ENCODE measurements at places on chromosomes 2 and 18.

- no peak overlapping the region for H3K4me3 ChIP-seq
- no peak overlapping the region for H3K27ac ChIP-seq
- H3K36me3 ChIP-seq = peaks cover 3% of the 10 kb centered on the region
- no peaks in the 10 kb centered on the region for H3K4me1 ChIP-seq
Measured at GRCh38 chr2:74707837-74708236, 53.8 kb downstream of the SEMA4F start.

GRCh38 chr2:109736177-109736827, 57.8 kb upstream of the RGPD5 start:
- H3K27ac ChIP-seq = no peak overlapping the region
- H3K36me3 ChIP-seq = no peaks in the 10 kb centered on the region
- H3K27me3 ChIP-seq = peaks cover 18% of the 10 kb centered on the region
- DNase-seq = peak; percentile 35
- H3K4me1 ChIP-seq = no peaks in the 10 kb centered on the region

DNA sequence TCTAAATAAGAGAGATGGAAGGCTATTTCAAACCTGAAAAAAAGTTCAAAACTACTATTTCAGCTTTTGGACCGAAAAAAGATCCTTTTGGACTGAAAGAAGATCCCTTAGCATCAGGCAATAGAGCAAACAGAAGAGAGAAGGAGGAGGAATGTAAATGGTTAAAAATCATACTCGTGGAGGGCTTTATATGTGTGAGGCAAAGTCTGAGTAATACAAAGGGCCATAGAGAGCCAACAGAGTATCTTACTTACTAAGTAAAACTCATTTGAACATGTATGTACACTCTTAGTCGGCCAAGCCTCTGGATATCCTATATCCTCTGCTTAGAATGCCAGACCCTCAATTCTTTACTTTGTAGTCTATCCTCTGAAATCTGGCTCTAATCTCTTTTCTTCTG, 55.7 kb downstream of the ITSN2 start:
- no peak overlapping the region for H3K4me3 ChIP-seq
- no peaks in the 10 kb centered on the region for H3K4me1 ChIP-seq
- H3K36me3 ChIP-seq = peaks cover 34% of the 10 kb centered on the region
- H3K27me3 ChIP-seq = no peaks in the 10 kb centered on the region

GRCh38 chr2:189125195-189125594, 54.4 kb downstream of the COL5A2 start:
- no peak overlapping the region for H3K27ac ChIP-seq
- peaks cover 2% of the 10 kb centered on the region for H3K4me1 ChIP-seq
- H3K27me3 ChIP-seq = no peaks in the 10 kb centered on the region

All from activated CD8-positive, alpha-beta T cell treated with anti-CD3 and anti-CD28 coated beads for 36 hours (primary cell).